Cardiac atrium fibroblast (primary cell): ENCODE measurements at places on chromosomes 5 and 9. TPM values are rescaled to one million over a fixed set of nuclear protein-coding genes. Genes with fewer than 3 reads are reported as not detected.

FSD1L gene
- total RNA-seq: 0.36 and 0.81 TPM in 2 replicates

RNF145 gene
- 35.0 and 50.1 TPM in 2 replicates for total RNA-seq

PCDHB11 gene
- total RNA-seq: 0.18 and 0.65 TPM in 2 replicates

ADAMTSL1 gene
- total RNA-seq: 10.0 and 19.0 TPM in 2 replicates

SPATA31C1 gene
- not detected in 2 replicates for total RNA-seq

PCSK1 gene
- total RNA-seq: 0.18 and 1.1 TPM in 2 replicates

CNTNAP3 gene
- total RNA-seq: 2.6 and 6.7 TPM in 2 replicates

LVRN gene
- total RNA-seq: 0.16 TPM in 1 of 2 replicates, not detected in the other

SPATA31A5 gene
- not detected in 2 replicates for total RNA-seq

CORO2A gene
- 0.54 and 1.1 TPM in 2 replicates for total RNA-seq

FOXD4L5 gene
- total RNA-seq: not detected in 2 replicates

CSF1R gene
- not detected in 2 replicates for total RNA-seq

RNF208 gene
- total RNA-seq: 0.16 TPM in 1 of 2 replicates, not detected in the other

HTR4 gene
- not detected in 2 replicates for total RNA-seq

CAVIN4 gene
- 0.18 TPM in 1 of 2 replicates, not detected in the other for total RNA-seq

ENC1 gene
- total RNA-seq: 46.2 and 99.3 TPM in 2 replicates

ENHO gene
- 1.6 TPM in 1 of 2 replicates, not detected in the other for total RNA-seq

TSLP gene
- 0.32 and 0.72 TPM in 2 replicates for total RNA-seq

GPR150 gene
- 0.54 TPM in 1 of 2 replicates, not detected in the other for total RNA-seq

IL9 gene
- total RNA-seq: not detected in 2 replicates

SHC3 gene
- total RNA-seq: 7.8 and 25.1 TPM in 2 replicates

PCDHGA11 gene
- 10.2 and 12.8 TPM in 2 replicates for total RNA-seq

RFX3 gene
- 0.65 and 2.5 TPM in 2 replicates for total RNA-seq

SLC2A8 gene
- total RNA-seq: 21.3 and 26.1 TPM in 2 replicates

F2RL2 gene
- 2.9 and 7.5 TPM in 2 replicates for total RNA-seq

FGFR4 gene
- 16.4 and 19.8 TPM in 2 replicates for total RNA-seq

ARID3C gene
- 0.72 TPM in 1 of 2 replicates, not detected in the other for total RNA-seq

TLR4 gene
- 28.2 and 29.8 TPM in 2 replicates for total RNA-seq

LCN15 gene
- total RNA-seq: not detected in 2 replicates

PCDHGA8 gene
- 0.18 and 1.8 TPM in 2 replicates for total RNA-seq
